ENCODE measurements at places on chromosomes 5 and 9.

DNA sequence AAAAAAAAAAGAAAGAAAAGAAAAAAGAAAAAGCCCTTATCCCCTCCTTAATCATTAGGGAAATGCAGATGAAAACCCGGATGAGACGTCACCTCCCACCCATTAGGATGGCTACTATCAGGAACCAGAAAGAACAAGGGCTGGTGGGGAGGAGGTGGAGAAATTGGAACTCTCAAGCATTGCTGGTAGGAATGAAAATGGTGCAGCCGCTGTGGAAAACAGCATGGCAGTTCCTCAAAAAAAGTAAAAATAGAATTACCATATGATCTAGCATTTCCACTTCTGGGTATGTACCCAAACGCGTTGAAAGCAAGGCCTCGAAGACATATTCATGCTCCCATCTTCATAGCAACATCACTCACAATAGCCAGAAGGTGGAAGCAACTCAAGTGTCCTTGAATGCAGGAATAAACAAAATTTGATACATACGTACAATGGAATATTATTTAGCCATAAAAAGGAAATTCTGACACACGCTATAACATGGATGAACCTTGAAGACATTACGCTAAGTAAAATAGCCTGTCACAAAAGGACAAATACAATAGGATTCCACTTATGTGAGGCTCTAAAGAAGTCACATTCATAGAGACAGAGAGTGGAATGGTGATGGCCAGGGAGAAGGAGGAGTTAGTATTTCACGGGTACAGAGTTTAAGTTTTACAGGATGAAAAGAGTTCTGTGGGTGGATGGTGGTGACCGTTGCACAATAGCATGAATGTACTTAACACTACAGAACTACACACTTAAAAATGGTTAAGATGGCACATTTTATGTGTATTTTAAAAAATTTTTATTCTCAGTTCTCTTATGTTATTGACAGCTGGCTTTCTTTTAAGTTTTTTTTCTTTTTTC lies 166.8 kb upstream of the IER5L start:
- no peak for DNase-seq

DNA sequence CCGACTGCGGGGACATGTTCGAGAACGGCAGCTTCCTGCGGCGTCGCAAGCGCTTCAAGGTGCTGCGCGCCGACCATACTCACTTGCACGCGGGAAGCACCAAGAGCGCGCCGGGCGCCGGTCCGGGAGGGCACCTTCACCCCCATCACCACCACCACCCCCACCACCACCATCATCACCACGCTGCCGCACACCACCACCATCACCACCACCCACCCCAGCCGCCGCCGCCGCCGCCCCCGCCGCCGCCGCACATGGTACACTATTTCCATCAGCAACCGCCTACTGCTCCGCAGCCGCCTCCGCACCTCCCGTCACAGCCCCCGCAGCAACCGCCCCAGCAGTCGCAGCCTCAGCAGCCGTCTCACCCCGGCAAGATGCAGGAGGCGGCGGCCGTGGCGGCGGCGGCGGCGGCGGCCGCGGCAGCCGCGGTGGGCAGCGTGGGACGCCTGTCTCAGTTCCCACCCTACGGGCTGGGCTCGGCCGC lies 514 bp downstream of the FOXB2 start:
- DNase-seq, result peak; percentile 10

DNA sequence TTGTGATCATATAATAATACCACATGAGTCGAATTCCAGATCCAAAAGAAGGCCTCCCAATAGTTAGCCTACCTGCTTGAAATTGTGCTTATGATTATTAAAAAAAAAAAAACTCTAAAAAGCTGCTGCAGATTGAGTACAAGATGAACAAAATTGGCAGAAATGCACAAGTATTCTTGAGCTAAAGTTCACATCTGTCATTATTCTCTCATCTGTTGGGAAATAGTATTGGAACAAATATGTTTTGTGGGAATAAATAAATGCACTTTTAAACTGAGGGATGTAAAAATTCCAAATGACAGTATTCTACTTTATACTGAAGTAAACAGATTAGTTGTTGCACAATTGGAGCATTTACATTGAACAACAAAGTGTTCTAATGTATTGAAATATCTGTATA lies 15.7 kb downstream of the DAB2 start:
- no peak for DNase-seq

- no peak for DNase-seq
Observed at GRCh38 chr5:142445266-142445665, 120.4 kb upstream of the SPRY4 start.

- DNase-seq, result no peak
Observed at GRCh38 chr9:8874482-8874881, 1074.9 kb upstream of the DMAC1 start.

GRCh38 chr9:129481810-129482511 lies 138.9 kb downstream of the C9orf50 start:
- DNase-seq, result no peak

DNA sequence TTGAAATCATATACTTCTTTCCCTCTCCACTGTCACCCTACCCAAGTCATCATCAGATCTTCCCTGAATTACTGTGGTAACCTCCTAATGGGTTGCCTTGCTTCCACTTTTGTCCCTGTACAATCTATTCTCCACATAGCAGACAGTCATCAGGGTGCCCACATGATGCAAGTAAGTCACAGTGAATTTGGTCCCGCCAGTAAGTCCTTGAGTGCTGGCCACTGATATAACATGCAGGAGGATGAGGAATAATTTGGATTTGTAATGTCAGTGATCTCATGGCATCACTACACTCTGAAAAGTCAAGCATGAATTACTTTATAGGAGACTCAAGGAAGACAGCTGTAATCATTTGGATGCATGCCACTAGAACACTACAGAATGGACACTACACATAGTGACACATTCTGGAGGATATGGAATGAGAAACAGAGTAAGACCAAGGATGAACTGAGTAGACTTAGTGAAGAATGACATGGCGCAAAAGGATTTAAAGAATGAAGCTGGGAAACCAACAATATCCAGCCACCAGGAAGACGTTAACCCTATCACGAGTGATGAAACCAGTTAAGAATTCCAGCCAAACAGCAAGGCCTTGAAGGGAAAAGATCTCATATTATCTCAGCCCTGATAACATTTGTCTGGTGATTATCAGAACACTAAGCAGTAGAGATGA lies 28.6 kb downstream of the MARCHF3 start:
- no peak for DNase-seq

- DNase-seq, result no peak
Observed at GRCh38 chr5:5978501-5979376, 399.6 kb downstream of the MED10 start.

DNA sequence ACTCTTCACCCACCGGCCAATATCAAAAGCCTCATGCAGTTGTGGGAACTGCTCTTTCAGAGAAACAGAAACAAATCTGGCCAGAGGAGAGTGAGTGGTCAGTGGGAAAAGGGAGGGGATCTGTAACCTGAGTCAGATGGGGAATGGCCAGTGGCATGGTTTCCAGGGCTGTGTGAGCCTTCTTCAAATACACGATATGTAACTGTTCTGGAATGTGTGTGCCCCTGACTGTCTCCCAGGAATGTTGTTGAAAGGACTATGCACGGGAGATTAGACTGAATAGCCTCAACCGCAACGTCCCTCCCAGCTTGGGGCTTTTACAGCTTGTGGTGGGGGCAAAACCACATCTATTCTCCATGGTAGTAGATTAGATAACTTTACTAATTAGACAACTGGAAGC lies 60.8 kb downstream of the SH3TC2 start:
- DNase-seq, result no peak

- no peak for DNase-seq
Observed at GRCh38 chr9:94740145-94740840, 13.8 kb downstream of the AOPEP start.

DNA sequence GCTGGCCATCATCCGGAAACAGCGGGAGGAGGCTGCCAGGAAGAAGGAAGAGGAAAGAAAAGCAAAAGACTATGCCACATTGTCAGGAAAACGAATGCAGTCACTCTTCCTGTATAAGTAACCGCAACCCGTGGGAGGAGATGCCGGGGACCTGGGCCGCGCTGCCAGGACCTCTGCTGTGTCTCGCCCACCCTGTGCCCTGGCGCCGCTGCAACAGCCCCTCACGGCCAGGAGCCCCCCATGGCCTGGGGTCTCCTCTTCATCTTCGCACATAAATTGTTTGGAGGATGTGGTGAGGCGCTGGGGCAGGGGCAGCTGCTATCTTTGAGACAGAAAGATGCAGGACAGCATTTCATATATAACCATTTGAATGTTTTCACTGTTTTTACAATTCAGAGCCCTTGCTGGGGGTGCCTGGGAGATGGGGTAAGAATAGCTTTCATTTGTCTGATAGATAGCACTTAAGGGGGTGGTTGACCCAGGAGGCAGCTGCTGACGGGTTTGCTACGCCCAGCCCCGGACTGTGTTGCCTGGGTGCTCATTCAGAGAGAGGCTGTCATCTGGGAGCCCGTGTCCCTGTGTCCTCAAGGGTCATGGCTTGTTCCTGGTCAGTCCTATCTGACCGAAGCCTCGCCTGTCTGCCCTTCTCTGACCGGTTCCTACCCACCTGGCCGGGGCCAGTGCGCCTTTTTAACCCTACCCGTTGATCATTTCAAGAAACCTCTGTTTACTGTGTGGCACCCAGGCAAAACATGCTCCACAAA lies 1067.7 kb upstream of the COX7C start:
- no peak for DNase-seq

DNA sequence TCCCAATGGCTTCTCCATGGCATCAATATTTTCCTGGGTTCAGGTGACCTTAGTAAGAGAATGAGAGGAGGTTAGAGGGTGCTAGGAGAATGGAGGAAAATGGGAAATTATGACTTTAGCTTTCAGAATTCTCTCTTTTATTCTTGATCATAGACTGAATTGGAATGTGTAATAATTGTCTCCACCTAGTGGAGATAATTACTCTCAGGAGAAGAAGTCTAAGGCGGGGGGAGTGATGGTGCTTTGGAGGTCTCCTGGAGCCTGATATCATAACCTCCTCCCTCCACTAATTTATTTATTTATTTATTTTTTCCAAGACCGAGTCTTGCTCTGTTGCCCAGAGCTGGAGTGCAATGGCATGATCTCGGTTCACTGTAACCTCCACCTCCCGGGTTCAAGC lies 221.3 kb downstream of the GRIA1 start:
- no peak for DNase-seq

DNA sequence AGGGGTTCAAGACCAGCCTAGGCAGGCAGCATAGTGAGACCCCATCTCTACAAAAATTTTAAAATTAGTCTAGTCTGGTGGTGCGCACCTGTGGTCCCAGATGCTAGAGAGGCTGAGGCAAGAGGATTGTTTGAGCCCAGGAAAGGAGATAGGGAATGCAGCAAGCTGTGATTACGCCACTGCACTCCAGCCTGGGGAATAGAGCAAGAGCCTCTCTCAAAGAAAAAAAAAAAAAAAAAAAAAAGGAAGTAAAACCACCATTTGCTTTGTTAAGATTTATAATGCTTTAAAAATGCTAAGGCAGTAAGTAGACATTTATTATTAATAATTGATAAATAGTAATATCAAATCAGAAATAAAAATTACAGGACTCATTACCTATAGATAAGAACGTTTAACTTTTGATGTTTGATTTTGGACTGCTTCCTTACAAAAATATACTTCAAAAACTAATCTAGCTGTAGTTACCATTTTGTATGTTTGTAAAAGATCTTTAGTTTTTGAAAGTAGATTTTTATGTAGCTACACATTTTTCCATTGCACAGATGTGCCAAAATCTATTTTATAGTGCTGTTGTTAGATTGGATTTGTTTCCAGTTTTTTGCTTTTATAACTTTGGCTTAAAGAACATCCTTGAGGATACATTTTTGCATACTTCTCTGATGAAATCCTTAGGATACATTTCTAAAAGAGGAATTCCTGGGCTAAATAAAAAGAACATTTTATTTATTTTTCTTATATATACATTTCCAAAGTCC lies 86.4 kb downstream of the INIP start:
- no peak for DNase-seq

- DNase-seq, result no peak
Observed at GRCh38 chr9:22657713-22658112, 211.1 kb downstream of the DMRTA1 start.

DNA sequence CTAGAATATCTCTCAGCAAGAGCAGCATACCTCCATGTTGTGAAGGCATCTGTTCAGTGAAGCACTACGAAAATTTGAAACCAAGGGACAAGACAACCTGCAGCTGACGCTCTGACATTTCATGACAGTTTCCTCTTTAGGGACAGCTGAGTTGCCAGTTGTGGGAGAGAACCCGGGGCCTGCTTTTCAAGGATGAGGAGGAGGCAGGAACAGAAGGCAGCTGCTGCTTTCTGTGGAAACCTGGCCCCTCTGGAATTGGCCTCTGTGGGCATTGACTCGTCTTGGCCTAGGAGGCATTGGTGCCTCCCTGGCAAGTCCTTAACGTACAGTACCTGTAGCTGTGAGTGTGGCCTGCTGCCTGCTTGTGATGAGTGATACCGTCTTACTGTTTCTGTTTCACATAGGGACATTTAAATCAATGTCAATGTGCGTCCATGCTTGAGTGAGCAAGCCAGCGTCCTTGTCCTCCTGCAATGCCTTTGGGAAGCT lies 21.6 kb downstream of the SLC46A2 start:
- DNase-seq, result no peak

- DNase-seq, result no peak
Observed at GRCh38 chr5:88049737-88050136, 218.9 kb downstream of the TMEM161B start.

DNA sequence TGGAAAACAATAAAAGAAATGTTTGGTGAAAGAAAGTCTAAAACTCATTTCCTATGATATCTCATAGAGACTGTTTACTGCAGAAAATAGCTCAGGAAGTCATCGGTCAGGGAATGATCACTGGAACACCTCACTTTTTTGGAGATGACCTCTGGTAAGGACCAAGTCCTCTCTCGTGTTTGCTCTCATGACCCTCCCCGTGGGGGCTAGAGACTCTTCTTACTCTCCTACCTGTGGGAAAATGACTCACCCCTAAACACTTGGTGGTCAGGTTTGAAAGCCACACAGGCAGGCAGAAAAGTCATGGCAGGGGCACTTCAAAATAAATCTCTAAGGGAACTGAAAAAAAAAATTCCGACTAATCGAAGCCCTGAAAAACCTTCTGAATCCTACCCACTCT lies 48.2 kb downstream of the FAM240B start:
- no peak for DNase-seq

DNA sequence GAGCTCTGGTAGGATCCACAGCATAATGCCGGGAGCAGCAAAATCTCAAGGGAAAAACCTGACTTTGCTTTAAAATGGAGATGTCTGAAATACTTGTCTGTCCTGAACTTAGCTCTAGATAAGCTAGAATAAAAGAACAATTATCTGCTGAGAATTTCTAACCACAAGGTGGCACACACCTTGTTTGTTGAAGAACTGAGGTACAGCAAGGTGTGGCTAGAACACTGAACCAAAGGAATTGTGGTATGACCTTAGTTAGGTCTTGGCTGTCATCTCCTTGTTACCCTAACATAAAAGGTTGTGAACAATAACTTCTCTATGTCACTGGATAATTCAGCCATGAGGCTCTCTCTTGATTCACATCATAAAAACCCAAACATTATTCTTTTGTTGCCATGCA lies 72.3 kb upstream of the ANXA1 start:
- no peak for DNase-seq

DNA sequence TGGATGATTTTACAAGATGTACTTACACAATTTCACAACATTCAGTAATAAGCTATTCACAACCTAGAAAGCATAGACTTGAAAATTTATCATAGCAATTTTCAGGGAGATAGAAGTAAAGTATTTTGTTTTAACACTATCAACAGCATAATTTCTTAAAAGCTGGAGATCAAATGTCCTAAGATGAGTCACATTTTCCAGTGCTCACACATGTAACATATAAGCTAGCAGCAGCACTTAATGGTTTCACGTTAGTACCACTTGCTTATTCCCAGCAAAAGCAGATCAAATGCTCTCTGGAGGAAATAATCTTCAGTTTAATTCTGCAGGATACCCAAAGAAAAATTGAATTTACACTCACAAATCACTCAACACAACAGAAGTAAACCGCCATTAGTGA lies 6.5 kb downstream of the OR13C8 start:
- DNase-seq, result no peak

Data from activated CD4-positive, alpha-beta T cell treated with anti-CD3 and anti-CD28 coated beads for 4 hours (primary cell).